ENCODE measurements at places on chromosomes 1 and 21. TPM values are rescaled to one million over a fixed set of nuclear protein-coding genes. Genes with fewer than 3 reads are reported as not detected.

The SLC30A2 gene
- 3.6 TPM for total RNA-seq

The CLCA4 gene
- 0.11 TPM for total RNA-seq

The CYP4Z1 gene
- 1.3 TPM for total RNA-seq

GRCh38 chr1:182723200-182723599 is 38.8 kb upstream of the RGS8 start:
- peak; percentile 76 for DNase-seq

DNA sequence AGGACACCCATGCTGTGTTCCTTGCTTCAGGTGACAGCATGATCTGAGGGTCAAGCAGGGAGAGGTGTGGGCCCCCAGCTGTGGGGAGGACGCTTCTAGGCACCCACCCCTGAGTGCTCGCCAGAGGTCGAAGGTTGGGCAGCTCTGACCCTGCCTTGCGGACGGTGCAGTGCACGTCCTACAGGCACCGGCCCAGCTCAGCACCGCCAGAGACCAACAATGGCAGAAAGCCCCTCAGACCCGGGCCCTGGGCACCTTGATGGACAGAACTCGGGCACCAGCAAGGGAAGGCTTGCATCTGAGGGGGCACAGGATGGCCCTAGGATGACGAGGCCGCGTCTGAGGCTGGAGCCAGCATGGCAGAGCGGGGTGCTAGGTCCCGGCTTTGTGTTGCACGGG is 24.7 kb downstream of the NADK start:
- no peak for DNase-seq

- no peak for DNase-seq
Observed at GRCh38 chr1:238223076-238223640, 332.4 kb upstream of the ZP4 start.

- DNase-seq = no peak
Observed at GRCh38 chr1:234489698-234490077, 10.7 kb upstream of the TARBP1 start.

Measured in psoas muscle (tissue), 8 donors.